ENCODE measurements at places on chromosomes 2 and 18.
A peak's percentile ranks its signal among the peaks of the same experiment; 100 is the strongest.

GRCh38 chr18:36817039-36817438, 11.8 kb downstream of the TPGS2 start:
- no peak for DNase-seq

GRCh38 chr2:193566276-193566675, 1371.5 kb upstream of the TMEFF2 start:
- DNase-seq: no peak

- no peak for DNase-seq
Measured at GRCh38 chr2:59741840-59742239, 811.6 kb downstream of the BCL11A start.

DNA sequence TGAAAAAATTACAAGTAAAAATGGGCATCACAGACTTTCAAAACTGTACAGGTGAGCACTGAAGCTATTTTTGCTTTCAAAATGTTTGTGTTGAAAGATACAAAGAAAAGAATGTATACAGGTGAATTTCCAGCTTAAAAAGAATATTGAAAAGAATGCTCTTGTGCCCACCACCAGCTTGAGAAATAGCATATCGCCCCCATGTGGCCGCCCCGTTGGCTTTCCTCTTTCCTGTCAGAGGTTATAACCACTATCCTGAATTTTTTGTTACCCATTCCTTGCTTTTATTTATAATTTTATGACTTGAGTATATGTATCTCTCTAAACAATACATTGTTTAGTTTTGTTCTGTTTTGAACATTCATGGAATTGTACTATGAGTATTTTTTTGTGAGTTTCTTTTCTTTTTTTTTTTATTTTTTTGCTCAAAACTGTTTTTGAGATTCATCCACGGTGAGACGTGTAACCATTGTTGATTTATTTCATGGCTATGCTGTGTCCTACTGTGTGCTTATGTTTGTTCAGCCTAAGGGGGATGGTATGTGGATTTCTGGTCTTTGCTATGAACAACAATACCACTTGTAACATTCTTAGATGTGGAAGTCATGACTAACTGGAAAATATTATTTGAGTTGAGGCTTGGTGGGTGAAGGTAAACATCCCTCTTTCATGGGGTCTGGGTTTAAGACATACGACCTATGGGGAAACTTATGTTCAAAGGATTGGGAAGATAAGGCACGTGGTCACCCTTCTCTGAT, 11.6 kb downstream of the TRPM8 start:
- no peak for DNase-seq

DNA sequence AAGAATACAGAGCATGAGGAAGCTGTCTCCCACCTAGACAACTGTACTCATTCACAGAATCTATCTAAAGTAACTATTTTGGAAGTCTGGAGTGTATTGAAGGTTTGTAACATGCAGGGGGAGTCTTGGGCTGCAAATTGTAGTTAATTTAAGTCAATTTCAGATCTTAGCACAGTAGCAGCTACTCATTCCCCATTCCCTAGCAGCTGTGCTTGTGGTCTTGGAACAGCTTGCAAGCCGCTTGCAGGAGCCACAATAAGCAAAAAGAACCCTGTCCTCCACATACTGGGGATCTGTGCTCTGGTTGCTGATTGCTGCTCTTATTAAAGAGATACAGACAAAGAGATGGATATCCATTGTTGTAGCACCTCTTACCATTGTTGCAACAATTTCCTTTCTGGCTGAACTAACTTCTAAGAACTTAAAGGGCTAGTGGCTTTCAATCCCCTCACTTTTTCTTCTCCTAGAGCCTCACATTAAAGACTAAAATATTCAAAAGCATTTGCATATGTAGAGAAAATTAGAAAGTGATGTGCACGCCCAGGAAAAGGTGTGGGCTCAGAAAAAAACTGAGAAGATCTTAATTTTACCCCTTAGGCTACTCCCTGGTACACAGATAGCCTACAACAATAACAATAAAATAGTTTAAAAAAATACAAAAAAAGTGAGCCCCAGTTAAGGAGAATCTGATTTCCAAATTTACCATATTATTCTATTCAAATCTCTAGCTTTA, 1775.1 kb upstream of the PIK3C3 start:
- no peak for DNase-seq

GRCh38 chr2:10407841-10408648, 40.1 kb downstream of the ODC1 start:
- DNase-seq: peak; percentile 70

- no peak for DNase-seq
Measured at GRCh38 chr2:230619491-230619890, 93.2 kb upstream of the CAB39 start.

DNA sequence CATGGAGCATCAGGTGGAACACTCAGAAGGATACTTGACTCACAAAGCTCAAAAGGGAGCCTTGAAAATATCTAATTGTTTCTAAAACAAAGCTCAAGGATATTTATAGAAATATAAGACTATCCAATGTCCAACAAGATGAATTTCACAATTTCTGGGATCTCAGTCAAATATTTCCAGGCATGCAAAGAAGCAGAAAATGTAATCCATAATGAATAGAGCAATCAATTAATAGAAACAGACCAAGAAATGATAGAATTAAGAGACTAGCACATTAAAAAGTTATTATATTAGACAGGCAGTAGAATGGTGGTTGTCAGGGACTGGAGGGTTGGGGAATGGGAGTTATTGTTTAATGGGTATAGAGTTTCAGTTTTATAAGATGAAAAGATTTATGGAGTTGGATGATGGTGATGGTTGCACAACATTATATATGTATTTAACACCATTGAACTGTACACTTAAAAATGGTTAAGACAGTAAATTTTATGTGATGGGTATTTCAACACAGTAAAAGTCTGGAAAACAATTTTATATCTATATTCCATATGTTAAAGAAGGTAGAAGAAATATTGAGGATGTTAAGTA, 189.9 kb upstream of the PIEZO2 start:
- no peak for DNase-seq

- no peak for DNase-seq
Measured at GRCh38 chr2:23430263-23430662, 45.3 kb downstream of the KLHL29 start.

DNA sequence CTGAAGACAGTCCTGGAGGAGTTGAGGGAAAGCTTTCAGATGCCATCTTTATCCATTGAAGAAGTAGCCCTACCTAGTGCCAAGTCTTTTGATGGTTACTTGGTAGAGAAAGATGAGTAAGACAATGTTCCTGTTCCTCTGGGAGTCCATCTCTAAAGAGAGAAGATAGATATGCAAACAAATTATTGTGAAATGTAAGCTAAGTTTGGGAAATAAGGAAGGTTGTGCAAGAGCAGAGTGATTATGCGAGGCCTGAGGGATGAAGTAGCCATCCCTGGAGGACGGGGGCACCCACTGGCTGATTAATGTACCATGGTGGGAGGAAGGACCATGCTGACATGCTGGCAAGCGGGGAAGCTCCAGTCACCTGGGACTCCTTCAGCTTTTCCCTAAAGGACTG, 994 bp upstream of the DTNA start:
- peak; percentile 79 for DNase-seq

GRCh38 chr2:28094739-28095138, 204.2 kb downstream of the BABAM2 start:
- no peak for DNase-seq

DNA sequence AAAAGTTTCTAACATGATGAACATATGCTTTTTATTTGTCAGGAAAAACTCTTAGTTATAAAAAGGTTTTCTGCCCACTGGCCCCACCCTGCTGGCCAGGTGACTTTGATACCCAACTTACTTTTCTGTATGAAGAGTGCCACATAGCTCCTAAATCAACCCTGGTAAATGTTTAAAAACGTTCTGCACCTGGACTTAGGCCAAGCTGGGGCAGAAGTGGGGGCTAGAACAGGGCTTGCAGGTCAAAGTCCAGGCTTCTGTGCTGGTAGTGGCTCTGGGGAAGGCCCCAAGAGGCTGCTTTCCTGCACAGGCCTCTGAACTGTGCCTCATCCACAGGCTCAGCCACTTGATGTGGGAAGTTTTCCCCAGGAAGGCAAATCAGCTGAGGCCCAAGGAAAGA, 171.7 kb downstream of the ANKRD30B start:
- no peak for DNase-seq

GRCh38 chr2:144668493-144669110, 148.7 kb upstream of the ZEB2 start:
- no peak for DNase-seq

GRCh38 chr2:65429786-65430602, 2.4 kb downstream of the SPRED2 start:
- DNase-seq: no peak

GRCh38 chr2:112772322-112772721, 7.9 kb upstream of the CKAP2L start:
- no peak for DNase-seq

- no peak for DNase-seq
Measured at GRCh38 chr2:196012314-196012713, 56.3 kb downstream of the DNAH7 start.

DNA sequence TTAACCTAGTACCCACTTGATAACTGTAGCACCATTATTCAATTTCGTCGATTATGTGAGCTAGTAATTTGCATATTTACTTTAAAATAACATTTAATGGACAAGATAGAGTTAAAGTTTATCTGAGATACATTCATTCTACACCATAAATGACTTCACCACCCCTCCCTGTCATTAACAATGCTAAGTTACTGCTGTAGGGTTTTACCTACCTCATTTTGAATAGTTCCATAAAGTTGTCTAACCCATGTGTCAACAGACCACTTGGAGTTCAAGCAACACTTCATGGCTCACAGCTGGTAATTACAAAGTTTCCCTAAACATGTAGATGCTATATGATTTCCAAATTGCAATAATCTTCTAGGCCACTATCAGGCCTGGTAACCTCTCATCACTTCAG, 127.4 kb upstream of the CYP26B1 start:
- no peak for DNase-seq

- no peak for DNase-seq
Measured at GRCh38 chr2:62461707-62462106, 44.3 kb downstream of the TMEM17 start.

DNA sequence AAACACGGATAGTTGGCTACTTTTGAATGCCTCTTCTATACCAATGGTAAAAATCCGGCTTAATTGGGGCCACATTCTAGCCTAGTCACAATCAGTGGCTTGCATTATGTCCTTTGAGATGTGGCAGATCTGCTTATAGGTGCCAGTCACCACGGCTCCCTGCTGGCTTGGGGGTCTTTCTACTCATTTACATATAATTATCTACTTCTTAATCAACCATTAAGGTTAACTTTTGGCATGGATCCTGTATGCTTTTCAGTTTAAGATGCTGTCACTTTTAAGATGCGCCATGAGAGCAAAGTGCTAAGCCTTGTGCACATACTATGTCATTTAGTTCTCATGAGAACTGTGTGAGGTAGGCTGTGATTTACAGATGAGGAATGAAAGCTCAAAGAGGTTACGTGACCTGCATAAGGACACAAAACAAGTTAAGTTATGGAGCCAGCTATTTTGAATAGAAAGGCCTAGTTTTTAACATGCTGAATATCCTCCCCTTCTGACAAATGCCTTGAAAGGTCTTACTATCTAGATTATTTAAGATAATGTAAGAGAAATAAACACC, 4.1 kb downstream of the NEDD4L start:
- no peak for DNase-seq

GRCh38 chr18:73973972-73974371, 173.7 kb downstream of the FBXO15 start:
- no peak for DNase-seq

DNA sequence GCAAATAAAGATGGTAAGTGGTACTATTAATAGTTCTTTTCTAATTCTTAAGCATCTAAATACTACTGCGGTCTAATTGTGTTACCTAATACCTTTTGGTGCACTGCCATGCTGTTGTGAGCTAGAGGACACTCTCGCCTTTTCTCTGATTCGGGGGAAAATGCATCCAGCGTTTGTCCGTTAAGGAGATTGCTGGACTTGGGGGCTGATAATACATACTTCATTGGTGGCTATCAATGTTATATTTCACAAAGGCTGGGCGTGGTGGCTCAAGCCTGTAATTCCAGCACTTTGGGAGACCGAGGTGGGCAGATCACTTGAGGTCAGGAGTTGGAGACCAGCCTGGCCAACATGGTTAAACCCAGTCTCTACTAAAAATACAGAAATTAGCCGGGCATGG, 141.7 kb upstream of the TWIST2 start:
- DNase-seq: no peak

- DNase-seq: no peak
Measured at GRCh38 chr2:236075802-236076201, 92.4 kb downstream of the GBX2 start.

- DNase-seq: no peak
Measured at GRCh38 chr2:162317861-162318327, 590 bp downstream of the IFIH1 start.

DNA sequence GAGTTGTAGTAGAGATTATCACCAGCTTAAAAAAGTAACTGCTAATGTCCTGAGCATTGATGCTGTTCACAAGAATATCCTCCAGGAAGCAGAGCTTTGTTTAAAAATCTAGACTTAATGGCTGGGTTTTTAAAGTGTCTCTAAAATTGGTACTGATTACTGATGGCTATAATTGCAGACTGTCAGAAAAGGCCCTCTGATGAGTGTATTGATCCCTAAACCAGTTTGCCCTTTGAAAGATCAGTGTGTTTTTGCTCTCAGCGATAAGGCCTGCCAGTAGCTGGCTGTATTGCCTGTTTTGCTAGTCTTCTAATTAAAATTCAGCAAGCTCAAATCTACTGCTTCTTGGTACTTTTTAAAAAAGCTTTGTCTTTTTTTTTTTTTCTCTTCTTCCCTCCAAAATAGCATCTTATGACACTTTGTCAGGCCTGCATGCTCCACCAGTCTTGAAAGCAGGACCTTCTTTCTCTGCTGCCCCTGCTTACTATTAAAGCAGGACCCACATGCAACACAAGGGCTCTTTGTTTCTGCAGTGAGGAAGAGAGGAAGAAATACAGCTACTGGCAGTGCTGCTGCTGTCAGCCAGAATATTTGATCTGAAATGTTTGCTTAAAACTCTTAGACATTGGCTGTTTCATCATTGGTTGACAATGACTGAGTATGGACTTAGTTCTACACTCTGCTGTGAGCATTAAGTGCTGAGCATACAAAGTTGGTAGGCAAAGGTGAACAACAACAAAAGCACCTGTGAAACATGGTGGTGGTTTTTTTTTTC, 1.8 kb downstream of the SEC11C start:
- no peak for DNase-seq

DNA sequence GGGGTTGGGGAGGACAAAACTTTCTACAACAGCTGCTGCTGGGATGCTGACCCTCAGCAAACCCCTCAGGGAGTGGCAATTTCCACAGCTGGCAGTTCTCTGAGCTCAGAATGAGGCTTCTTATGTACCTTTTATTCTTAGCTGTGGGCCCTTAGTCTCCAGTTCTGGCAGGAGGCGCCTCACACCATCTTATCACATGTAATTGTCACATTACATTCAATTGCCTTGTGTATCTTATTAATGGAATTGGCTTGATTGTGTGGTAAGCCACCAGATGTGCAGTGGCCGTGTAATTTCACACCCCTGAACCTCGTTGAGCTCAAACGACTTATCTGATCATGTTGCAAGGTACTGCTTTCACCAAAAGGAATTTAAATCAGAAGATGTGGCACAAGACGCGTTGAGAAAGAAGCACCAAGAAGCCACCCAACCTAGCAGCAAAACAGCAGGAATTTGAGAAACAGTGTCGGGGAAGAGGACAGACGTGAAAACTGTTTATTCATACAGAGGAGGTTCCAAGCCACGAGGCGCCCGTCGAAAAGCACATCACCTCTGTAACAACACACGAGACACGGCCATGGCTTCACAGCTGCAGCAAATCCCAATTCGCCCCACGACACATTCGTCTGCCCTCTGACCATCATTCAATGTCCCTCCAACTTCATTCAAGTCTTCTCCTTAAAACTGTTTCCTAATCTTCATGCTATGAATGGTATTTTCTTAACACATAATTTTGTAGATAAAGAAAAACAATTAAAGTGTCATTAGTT, 53.6 kb upstream of the LPIN2 start:
- DNase-seq: no peak

- DNase-seq: peak; percentile 3
Measured at GRCh38 chr2:164314148-164314547, 307.1 kb downstream of the GRB14 start.
